ENCODE measurements at places on chromosomes 5 and 9.

- DNase-seq, result no peak
These were observed 144.9 kb downstream of the FAM114A2 start for GRCh38 chr5:153893817-153894216.

GRCh38 chr5:35331956-35332950 lies 102.0 kb upstream of the PRLR start:
- no peak for DNase-seq

GRCh38 chr5:38636626-38637025 lies 80.2 kb upstream of the LIFR start:
- DNase-seq, result no peak

- no peak for DNase-seq
These were observed 136.4 kb downstream of the CACNA1B start for GRCh38 chr9:138013836-138014562.

- no peak for DNase-seq
These were observed 273.0 kb upstream of the SMC2 start for GRCh38 chr9:103821115-103821514.

DNA sequence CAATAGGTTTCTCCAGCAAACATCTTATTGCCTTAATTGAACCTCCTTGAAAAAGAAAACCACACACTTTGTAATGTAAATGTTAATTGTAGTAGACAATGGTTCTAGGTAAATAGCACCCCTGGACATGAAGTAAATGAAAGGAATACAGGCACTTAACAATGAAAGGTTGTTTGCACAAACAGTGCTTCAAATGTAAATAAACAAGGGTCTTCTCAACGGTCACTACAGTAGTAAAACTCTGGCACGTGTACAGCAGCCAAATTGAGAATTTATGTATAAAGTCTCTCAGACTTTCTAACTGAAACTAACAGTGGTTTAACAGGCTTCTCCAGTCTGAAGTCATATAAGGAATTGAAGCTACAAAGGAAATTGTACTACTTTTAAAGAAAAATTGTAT lies 218.3 kb downstream of the MEF2C start:
- DNase-seq, result no peak

- no peak for DNase-seq
These were observed 27.0 kb downstream of the MRPL36 start for GRCh38 chr5:1772634-1773033.

- no peak for DNase-seq
These were observed 339.2 kb downstream of the GLIS3 start for GRCh38 chr9:3960661-3961144.

- no peak for DNase-seq
These were observed 18.8 kb upstream of the CPEB4 start for GRCh38 chr5:173869316-173869715.

- no peak for DNase-seq
These were observed 589 bp downstream of the CKS2 start for GRCh38 chr9:89311346-89312221.

GRCh38 chr5:65932676-65933075 lies 6.3 kb downstream of the ERBIN start:
- DNase-seq, result no peak

DNA sequence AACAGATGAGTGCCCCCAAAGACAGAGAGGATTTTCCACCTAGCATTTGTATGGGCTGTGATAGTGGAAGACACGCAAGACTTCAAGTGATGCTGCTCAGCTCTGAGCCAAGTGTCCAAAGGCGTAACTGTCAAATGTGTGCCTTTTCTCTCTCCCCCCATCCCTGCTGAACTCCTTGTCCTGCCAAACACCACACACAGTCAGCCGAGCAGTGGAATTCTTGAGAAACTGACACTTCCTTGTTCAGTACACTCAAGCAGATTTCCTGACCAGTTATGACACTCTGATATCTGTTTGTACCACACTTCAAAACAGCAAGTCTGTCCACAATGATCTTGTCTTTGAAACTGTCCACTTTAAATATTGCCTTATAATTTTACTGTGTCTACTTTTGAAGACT lies 166.4 kb downstream of the PIK3R1 start:
- no peak for DNase-seq

DNA sequence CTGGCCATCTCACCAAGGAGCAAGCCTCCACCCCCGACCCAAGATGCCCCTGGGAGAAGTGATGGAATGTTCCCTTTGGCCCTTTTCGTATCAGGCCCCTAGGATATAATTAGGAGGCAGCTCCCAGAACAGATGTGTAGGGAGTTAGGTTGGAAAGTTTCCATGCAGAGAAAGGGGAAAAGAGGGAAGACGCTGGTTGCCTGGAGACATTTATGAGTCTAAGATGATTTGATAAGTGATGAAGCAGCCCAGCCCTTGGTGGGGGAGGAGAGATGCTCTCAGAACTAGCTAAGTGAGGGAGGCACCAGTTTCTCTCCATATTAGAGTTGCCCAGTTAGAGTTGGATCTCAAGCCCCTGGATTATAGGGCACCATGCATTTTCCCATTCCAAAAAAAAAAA lies 137.5 kb downstream of the GNA14 start:
- DNase-seq, result no peak

DNA sequence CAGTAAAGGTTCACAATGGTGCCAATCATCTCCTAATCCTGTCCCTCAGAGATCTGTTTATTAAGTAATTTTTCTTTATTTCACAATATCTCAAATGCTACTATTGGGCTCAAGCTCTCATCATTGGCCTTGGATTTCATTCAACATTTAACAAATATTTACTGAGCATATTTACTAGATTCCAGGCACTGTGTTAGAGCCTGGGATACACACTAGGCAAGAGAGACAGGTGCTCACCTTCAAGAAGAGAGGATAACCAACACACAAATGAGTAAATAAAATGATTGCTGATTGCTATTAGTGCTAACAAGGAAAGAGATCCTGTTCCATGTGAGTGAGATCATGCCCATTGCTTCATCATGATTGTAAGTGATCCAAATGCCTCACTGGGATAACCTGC lies 27.4 kb downstream of the PPP2R2B start:
- DNase-seq, result no peak

- DNase-seq, result no peak
These were observed 63.7 kb downstream of the GLIS3 start for GRCh38 chr9:4235871-4236804.

- no peak for DNase-seq
These were observed 17.5 kb upstream of the ROPN1L start for GRCh38 chr5:10424124-10424731.

- no peak for DNase-seq
These were observed 36.7 kb downstream of the DOCK8 start for GRCh38 chr9:251398-251797.

- no peak for DNase-seq
These were observed 82.3 kb upstream of the FREM1 start for GRCh38 chr9:14992516-14992915.

- DNase-seq, result no peak
These were observed 20.1 kb upstream of the ABLIM3 start for GRCh38 chr5:149121145-149121544.

- no peak for DNase-seq
These were observed 445.4 kb upstream of the ITGA1 start for GRCh38 chr5:52342361-52342760.

- no peak for DNase-seq
These were observed 261.8 kb downstream of the EBF1 start for GRCh38 chr5:158837908-158838307.

DNA sequence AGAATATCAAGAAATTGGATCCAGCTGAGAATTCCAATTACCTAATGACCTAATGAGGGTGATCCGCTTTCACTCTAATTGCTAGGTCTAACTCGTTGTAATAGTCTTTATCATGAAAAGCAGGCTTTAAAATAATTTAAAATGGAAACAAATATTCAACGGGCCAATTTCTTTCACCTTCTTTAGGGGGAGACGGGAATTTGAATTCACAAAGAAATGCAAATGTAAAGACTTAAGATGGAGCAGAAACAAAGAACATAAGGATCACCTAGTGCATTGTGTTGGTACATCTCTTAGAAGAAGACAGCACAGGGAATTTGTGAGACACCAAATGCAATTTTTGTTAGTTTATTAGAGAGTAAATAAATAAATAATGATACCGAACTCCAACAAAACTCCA lies 1.5 kb upstream of the KCNN2 start:
- no peak for DNase-seq

DNA sequence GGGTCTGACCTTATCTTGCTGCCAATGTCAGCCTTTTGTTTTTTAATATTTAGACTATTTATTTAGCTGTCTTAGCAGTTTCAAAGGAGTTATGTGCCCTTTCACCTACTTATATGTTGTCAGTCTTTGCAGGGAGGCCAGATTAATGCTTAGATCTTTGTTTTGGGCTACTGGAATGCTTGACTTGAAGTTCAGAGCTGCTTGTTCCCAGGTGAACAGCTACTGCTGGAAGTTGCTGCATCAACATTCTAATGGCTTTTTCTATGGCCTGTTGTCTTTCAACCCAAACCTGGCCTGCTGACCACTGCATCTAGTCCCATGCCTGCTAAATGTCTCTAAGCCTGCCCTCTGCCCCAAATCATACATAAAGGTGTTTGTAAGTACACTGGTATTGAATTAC lies 3.0 kb downstream of the SLC22A5 start:
- no peak for DNase-seq
